Posterior cingulate gyrus (tissue), 11 donors: ENCODE measurements at places on chromosomes 7 and 10.

DNA sequence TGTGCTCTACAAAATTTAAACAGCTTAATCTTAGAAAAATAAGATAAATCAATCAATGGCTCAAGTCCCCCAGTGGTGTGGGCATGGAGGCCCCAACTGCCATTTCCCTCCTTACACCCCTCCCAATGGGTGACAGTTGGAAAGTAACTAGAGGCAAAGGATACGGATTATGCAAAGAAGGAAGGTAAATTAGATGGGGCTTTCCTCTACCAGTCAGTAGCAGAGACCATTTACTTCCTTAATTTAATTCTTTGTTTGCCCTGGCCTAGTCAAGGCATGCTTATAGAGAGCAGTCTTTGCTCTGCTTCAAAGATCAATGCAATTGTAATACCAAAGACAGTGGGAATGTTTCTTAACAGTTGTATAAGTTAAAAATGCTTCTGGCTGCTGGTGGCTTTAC lies 63.3 kb upstream of the PAPSS2 start:
- no peak for DNase-seq

DNA sequence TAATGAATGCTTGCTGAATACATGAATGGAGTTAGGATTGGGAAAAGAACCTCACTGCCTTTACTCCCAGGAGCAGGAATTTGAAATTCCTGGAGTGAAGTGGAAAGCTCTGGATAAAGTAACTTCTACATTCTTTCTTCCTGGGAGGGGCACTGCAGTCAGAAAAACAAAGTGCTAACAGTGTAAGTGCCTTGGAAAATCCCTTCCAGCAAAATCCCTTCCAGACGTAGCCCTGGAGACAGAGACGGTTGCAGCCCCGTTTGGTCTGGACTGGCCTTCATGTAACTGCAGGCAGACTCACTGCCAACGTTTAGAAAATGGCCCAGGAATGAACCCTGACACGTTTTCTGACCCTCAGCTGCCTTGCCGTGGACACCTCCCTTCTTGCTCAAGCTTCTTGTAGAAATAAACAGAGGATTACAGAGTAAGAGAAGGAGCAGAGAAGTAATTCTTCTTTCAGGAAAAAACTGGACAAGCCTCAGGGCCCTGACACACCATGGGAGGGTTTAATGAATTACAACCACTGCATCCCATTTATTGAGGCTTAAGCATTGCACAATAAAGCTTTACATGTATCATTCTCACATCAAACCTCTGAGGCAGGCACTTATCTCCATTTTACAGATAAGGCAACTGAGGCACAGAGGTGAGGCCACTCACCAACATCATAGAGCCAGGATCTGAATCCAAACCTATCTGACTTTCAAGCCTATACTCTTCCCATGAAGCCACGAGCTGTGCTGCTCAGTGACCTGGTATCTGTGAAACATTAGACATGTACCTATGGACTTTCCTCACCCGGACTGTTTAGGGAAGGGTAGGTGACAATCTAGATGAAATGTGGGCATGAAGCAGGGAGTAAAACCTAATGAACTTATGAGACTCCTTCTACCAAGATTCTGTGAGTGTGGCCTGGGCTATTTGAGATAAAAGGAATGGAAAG lies 7.8 kb downstream of the ITPRIP start:
- DNase-seq, result peak; percentile 79

DNA sequence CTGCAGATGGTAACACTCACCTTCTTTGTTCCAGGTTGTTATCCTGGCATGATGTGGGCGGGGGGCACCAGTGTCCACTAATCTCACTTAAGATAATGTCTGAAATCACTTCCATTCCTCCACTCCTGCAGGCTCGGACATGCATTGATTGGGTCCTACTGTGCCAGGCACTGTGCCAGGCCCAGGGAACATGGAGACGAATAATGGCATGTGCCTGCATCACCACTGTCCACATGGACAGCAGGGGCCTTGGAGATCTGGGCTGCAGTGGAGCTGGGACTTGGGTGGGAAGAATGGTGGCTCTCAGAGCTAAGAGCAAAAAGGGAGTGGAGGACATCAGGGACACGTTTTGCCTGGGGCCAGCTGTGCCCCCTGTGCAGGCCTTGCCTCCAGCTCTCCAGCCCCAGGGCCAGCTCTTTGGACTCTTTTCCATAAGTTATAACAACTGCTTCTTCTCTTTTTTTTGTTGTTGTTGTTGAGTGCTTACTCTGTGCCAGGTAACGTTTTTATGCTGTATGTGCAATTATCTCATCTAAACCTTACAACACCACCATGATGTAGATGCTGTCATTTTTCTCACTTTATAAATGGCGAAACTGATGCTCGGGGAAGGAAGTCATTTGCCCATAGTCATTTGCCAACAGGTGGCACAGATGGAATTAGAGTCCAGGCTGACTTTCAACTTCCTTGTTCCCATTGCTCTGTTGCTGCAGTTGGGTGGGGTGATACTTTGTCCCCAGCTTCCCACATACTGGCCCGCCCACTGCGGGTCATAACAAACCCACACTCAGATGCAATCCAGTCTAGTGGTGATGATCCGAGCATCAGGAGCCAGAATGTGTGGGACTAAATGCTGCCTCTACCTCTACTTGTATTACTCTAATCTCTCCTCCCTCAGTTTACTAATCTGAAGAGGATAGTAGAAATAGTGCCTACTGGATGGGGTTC lies 19.1 kb downstream of the PLPP4 start:
- DNase-seq, result no peak

DNA sequence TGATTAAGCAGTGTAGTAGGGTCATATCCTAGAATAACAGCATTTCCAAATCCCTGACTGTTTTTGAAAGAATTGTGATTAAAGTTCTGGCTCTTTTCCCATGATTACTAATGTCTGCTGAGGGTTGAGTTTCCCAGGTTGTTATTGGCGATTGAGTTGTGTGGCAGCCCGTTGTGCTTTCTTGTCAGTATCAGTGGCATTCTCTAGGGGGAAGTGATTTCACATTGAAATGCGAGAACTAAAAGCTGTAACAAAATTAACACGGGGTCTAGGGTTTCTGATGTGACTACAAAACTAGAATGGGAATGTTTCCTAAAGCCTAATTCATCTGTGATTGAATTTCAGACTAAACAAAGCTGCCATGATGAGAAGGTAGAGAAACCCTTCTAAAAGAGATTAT lies 349.4 kb downstream of the EXOC4 start:
- no peak for DNase-seq

DNA sequence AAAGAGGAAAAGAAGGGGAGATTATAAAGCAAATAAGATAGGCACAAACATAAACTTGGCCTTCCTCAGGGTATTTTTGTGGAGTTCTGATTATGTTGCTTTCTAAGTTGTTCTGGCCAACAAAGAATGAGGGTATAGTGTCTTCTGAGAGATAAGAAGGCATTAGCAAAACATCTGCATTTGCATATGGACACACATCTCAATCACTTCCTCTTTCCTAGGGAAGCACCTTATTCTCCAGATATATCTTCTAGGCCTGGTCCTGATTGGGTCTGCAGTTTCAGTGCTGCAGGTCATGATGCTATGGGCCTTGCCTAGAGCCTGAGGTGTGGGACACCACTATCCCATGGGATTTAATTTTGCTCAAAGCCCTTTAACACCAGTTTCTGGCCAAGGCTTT lies 308.8 kb upstream of the PHYHIPL start:
- no peak for DNase-seq

- DNase-seq, result no peak
These were observed 1.1 kb downstream of the ARHGAP12 start for GRCh38 chr10:31927565-31927883.

GRCh38 chr10:131427281-131427680 lies 115.8 kb upstream of the TCERG1L start:
- DNase-seq, result no peak

GRCh38 chr7:26087321-26088091 lies 64.5 kb upstream of the NFE2L3 start:
- no peak for DNase-seq

DNA sequence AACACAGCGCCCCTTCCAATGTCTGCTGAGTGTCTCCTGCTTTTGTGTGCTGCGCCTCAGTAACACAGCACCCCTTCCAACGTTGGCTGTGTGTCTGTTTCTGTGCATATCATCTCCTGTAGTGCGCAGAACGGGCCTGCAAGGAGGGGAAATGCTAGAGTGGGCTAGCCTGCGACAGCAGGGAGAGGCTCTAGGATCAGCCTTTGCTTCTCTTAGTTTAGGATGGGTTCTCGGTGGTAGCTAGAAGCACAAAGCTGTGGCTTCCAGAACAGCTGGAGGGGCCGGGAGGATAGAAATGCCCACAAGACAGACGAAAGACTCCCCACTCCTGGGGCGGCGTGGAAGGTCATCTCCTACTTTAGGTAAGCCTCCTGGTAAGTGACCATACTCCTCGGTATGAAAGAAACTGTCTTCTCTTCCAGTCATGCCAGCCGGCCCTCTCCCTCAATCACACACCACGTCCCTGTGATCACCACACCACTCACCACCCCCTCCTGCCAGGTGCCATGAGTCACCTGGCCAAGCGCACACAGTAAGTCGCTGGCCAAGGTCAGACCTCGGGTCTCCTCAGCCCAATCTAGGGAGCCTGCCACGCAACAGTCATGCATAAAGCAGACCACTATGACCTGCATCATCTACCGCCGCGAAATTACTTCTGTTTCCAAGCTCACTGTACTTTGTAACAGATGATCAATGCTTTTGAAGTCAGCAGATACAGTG lies 4.8 kb downstream of the PITRM1 start:
- DNase-seq, result no peak

GRCh38 chr7:138945821-138946220 lies 35.4 kb downstream of the KIAA1549 start:
- DNase-seq, result no peak

DNA sequence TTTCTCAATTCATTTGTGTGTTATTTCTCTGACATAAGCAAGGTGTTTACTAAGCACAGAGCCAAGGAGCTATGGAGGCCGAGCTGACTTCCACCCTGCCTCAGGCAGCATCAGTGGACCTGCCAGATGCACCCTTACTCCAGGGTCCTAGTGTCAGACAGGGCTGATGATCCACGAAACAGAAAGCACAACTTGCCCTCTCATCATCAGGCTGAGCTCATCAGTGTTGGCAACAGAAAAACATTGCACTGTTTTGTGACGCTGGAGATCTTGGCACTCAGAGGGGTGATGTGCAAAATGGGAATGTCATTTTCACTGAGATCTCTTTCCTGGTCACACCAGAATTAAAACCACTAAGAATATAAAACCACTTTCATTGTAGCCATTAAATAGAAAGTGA lies 201.8 kb downstream of the GLI3 start:
- no peak for DNase-seq

DNA sequence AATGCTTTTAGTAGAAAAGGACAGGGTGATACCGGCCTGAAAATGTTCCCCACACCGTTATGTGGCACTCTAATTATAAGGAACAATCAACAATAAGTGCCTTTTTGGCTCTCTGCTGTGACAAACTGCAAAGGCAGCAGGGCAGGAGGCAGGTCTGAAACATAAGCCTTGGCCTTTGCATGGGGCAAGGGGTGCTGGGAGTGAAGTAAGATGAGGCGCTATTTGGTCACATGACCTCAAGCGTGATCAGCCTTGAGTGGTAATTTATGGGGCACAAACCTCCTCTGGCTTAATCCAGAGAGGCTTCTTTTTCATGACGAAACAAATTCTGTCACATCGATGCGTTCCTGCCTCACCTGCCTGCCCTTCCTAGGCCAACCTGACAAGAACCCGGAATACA lies 202.7 kb downstream of the TAX1BP1 start:
- DNase-seq, result no peak

DNA sequence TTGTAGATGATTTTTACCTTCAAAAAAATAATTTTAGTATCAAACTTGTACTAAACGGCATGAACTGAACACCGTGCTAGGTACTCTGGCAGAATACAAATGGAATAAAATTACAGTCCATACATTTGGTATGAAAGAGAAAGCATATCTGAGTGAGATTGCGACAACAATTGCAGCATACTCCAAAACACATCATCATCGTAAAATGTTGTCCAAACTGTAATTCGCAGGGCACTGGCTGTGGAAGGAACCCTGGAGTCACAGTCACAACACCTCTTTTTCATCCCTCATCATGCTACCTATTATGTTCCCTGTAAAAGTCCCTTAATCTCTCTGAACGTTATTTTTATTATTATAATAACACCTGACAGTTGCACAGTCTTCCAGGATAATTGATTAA lies 13.5 kb downstream of the CREM start:
- DNase-seq, result no peak

DNA sequence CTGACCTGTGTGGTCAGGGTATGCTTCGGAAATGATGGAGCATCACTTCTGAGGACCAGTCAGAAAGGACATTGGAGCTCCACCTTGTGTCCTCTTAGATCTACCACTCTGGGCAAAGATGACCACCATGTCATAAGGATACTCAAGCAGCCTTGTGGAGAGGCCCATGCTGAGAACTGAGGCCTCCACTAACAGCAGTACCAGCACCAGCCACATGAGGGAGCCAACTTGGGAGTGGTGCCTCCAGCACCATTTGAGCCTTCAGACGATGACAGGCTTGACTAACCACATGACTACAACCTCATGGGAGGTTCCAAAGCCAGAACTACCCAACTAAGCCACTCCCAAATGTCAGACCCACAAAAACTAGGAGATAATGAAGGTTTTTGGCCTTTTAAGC lies 116.0 kb downstream of the NPTX2 start:
- DNase-seq, result no peak

- DNase-seq, result no peak
These were observed 205.5 kb upstream of the CDC14C start for GRCh38 chr7:48718731-48719378.

DNA sequence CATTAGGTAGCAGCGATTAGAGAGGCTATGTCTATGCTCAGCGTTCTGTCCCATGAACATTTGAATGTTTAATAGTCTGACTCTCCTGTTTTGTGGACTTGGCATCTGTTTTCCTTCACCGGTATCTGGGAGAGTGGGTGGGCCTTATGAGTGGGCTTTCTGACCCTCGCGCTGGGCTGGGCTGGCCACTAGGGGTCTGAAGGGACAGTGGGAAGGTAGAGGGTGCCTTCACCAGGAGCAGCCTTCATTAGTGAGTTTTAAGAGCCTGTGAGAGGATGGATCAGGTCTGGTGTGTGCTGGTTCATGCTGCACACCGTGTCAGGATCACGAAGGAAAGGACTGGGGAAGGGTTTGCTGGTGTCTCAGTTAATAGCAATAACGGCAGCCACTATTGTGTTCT lies 33.4 kb downstream of the DCLRE1A start:
- DNase-seq, result no peak

DNA sequence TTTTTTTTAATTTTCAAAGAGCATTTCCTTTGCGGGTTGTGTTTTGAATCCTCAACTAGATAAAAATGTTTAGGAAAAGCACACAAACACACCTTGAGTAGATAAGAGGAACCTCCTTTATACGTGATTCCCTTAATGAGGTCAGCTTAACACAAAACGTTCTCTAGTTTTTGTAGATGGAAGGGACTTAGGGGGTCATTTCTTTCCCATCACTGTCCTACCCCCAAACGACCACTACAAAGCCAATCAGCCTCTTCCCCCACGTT lies 1.2 kb downstream of the SUV39H2 start:
- DNase-seq, result no peak

GRCh38 chr10:61063034-61063433 lies 119.0 kb upstream of the RHOBTB1 start:
- DNase-seq, result no peak

GRCh38 chr10:27625452-27626211 lies 120.0 kb downstream of the MKX start:
- DNase-seq, result no peak

- DNase-seq, result no peak
These were observed 14.8 kb downstream of the NPS start for GRCh38 chr10:127563718-127564553.
